ENCODE measurements at places on chromosomes 2 and 18.
A peak's percentile ranks its signal among the peaks of the same experiment; 100 is the strongest.

GRCh38 chr18:77141401-77142118, 9.0 kb upstream of the MBP start:
- DNase-seq: no peak

- no peak for DNase-seq
These were observed 187.7 kb downstream of the HDAC4 start for GRCh38 chr2:239212929-239213642.

DNA sequence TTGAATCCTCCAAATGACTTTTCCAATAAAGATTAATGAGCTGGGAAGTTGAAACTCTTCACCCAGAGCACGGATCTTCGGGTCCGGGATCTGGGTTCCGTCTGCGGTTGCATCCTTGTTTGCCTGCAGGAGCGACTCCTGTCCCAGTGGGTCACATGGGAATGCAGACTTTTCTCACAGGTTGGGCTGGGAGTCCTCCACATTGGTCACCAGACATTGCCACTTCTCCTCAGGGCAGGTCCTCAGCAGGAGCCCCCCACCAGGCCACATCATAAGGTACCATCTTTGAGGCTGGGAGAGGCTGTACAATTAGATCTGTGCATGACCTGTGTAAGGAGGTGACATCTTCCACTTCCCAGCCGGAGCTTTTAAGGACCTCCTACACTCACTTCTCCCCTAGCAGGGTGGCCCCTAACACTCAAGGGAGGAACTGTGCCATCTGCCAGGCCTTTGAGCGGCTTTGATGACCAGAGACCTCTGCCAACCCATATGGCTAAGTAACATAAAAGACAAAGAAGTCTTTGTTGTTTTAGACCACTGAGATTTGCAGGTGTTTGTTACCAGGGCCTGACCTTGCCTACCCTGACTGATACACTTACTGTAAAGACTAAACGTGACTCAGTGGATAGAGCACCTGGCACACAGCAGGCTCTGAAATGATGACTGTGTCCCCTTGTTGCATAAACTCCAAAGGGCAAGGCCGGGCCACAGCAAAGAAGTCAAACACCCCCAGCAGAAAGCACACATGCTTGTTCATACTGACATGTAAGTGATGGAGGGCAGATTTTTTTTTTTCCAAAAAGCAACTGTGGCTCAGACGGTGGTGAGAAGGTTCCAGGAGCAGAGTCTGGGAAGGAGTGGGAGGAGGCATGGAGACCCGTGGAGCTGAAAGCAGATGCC, 7.9 kb upstream of the TEX51 start:
- no peak for DNase-seq

GRCh38 chr2:215981115-215981514, 32.2 kb downstream of the MREG start:
- no peak for DNase-seq

GRCh38 chr2:42087137-42087856, 39.5 kb downstream of the PKDCC start:
- no peak for DNase-seq

GRCh38 chr2:38122344-38122743, 46.4 kb upstream of the CYP1B1 start:
- DNase-seq: no peak

GRCh38 chr2:33494877-33495641, 18.6 kb downstream of the RASGRP3 start:
- DNase-seq: no peak

GRCh38 chr2:49831698-49832367, 677.5 kb upstream of the FSHR start:
- DNase-seq: no peak

DNA sequence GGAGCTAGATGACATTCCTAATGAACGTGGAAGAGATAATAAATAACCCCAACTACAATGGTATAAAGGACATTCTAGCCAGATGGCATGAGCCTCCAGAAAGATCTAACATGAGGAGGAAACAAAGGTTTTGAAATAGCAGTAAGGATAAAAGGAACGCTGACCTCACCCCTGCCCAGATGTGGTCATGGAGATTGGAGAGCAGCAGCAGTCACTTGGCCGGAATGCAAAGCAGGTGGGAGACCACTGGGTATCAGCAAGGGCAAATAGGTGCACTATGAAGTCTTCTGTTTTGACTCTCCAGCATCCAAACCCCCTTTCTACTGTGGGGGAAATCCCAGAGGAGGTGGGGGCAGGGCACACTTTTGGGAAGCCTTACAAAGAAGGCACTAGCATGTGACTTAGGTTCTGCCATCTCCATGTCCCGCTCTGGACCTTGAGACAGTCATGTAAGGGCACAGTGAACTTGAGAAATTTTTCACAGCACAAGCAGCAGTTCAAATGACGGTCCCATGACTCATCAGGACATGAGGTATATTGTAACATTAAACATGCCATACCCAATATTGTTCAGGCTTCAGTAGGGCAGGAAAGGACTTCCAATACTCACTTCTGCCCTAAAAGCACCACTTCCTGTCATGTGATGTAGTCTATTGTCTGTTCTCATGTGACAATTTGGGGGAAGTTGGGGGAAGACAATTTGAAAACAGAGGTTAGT, 55.2 kb downstream of the METTL4 start:
- no peak for DNase-seq

GRCh38 chr18:78199002-78199401, 780.6 kb upstream of the SALL3 start:
- no peak for DNase-seq

DNA sequence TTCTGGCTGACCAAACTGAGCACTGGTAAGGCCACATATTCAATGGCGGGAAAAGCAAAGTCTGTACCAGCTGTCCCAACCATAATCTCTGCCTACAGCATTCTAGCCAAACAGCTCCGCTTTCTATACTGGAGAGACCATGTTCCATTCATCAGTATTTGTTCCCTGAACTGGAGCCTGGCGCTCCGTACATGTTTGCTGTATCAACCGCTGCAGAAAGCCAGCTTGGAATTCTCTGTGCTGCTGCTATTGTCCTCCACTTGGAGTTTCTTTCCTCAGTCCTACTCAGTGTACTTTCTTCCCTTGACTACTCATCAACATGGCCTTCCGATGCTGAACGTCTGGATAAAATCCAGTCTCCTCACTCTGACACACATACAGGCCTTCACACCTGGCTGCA, 1.9 kb downstream of the COA5 start:
- no peak for DNase-seq

DNA sequence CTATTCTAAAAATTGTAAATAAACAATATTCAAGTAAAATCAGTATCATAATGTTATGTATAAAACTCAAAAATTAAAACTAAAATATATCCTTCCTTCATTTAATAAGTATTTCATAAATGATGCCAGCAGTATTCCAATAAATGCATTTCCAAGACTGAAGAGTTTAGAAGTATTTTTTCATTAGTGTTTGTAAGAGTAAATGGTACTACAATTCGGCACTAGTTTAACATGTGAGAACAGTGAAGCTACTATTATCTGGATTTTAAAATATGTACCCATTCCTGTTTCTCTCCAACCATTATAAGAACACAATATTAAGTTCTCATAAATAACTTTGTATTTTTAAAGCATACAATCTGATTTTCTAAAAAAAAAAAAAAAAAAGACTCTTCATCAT, 3.3 kb downstream of the BAZ2B start:
- no peak for DNase-seq

GRCh38 chr2:208020253-208020652, 5.1 kb downstream of the PLEKHM3 start:
- no peak for DNase-seq

- peak; percentile 6 for DNase-seq
These were observed 578 bp downstream of the IWS1 start for GRCh38 chr2:127525691-127526131.

DNA sequence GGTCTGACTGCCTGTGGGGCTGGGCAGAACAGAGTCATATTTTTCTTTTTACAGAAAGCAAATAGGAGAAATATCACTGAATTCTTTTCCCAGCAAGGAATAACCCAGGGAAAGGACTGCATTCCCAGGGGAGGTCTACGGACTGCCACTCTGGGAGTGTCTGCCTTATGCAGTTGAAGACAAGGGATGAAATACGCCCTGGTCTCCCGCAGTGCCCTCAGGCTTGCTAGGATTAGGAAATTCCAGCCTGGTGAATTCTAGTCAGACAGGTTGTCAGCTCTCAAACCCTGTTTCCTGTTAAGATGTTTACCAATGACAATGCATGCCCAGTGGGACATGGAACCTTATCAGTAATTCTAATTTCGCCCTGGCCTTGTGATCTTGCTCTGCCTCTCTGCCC, 30.3 kb upstream of the PDK1 start:
- DNase-seq: no peak

DNA sequence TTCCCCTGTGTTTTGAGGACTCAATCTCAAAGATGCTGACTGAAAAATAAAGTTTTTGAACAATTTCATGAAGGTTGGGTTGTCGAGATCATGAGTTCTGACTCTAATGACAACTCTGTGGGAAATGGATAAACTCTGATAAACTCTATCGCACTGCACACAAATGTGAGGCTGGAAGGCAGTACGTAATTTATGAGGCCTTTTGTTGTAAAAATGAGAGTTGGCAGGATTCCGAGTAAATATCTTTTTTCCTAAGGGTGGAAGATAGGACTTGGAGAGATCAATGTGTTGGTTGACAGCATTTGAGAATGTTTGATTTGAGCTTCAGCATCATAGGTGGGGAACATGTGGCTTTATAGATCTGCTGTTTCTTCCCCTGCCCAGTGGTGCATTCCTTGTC, 90.4 kb downstream of the SPTBN1 start:
- DNase-seq: no peak

DNA sequence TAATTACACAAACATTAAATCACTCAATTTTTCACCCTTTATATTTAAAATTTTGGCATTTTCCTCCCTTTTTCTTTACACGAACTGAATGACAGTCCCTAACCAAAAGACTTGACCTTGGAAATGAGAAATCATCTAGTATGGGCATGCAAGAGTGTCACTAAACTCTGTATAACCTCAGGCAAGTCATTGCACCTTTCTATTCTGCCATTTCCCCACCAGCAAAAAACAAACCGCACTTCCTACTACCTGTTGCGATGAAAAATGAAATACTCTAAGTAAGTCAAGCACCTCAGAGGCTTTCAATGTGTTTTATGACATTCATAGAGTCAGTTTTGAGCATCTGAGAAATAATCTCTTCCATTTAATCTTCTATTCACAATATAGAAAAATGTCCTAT, 44.1 kb downstream of the ANKRD44 start:
- peak; percentile 51 for DNase-seq

GRCh38 chr2:27960237-27960912, 69.8 kb downstream of the BABAM2 start:
- DNase-seq: peak; percentile 32

GRCh38 chr2:104318001-104318665, 535.8 kb upstream of the POU3F3 start:
- DNase-seq: no peak

DNA sequence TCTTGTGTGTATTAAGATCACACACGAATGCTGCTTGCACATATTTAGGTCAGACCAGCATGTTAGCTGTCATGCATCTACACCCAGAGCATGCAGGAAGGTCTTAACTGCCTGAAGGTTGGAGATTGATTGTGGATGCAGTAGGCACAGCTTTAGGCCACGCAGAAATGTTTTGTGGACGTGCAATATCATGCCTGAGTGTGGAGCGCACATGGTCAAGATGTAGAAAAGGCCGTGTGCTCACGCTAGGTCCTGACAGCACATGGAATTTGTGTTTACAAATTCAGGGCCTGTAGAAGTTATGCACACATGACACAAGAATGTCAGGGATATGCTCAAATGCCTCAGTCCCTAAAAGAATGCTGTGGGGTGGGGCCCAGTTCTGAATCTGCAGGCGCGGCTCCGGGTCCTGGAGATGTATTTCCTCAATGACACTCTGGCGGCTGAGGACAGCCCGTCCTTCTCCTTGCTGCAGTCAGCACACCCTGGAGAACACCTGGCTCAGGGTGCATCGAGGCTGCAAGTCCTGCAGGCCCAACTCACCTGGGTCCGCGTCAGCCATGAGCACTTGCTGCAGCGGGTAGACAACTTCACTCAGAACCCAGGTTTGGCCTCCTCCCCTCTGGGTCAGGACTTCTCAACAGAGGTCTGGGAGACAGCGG, 27.9 kb downstream of the MARCO start:
- no peak for DNase-seq

GRCh38 chr18:74242438-74243096, 49.2 kb downstream of the CYB5A start:
- DNase-seq: no peak

DNA sequence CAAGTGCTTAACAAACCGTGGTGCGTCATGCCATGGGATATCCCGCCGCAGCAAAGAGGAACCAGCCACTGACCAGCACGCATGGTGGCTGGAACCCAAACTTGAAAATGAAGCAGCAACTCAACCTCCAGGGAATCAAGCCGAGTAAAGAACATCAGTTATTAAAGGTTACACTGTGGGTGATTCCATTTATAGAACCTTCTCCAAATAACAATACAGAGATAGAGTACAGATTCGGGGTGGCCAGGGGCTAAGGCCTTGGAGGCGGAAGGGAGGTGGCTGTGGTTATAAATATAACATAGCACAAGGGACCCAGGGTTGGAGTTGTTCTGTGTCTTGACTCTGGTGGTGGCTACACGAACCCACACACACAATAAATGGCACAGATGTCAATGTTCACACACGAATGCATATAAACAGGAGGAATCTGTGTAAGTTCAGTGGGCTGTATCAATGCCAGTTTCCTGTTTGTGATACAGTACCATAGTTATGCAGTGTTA, 123.1 kb downstream of the EIPR1 start:
- DNase-seq: no peak

- DNase-seq: no peak
These were observed 182.8 kb upstream of the RAB12 start for GRCh38 chr18:8426401-8426800.

DNA sequence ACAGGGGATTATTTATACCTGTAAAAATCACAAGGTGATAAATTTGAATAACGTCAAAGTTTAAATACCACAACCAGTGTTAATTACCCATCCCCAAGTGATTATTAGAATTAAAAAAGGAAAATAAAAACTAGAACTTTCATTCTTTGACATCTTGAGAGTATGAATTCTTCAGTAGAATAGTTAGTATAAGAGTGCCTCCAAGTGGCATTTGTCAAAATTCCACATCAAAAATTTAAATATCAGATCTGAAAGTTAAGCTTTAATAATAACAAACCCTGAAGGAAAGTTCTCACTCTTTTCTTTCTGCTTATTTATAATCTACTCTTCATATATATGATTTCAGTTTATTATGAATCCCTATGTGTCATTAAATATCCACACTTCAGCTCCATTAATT, 273.7 kb upstream of the KYNU start:
- no peak for DNase-seq

DNA sequence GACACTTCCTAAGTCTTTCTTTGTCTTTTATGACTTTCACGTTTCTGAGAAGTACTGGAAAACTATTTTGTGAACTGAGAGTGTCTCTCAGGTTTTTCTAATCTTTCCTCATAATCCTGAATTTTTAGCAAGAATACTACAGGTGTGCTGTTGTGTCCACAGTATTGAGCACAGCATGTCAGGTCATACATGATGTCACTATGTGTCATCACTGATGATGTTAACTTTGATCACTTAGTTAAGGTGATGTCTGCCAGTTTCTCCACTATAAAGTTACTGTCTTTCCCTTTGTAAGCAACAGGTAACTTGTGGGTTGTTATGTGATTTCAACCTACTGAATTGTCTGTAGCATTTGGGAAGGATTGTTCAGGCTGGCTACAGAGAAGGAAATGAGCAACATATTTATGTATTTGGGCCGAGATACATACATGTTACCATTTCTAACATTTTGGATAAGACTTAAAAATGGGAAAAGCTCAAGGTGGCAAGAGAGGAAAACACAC, 11.1 kb downstream of the MATN3 start:
- DNase-seq: no peak

- DNase-seq: no peak
These were observed 41.5 kb downstream of the SRSF7 start for GRCh38 chr2:38709567-38710194.
